ENCODE measurements at places on chromosomes 12 and 14.
A peak's percentile ranks its signal among the peaks of the same experiment; 100 is the strongest.

DNA sequence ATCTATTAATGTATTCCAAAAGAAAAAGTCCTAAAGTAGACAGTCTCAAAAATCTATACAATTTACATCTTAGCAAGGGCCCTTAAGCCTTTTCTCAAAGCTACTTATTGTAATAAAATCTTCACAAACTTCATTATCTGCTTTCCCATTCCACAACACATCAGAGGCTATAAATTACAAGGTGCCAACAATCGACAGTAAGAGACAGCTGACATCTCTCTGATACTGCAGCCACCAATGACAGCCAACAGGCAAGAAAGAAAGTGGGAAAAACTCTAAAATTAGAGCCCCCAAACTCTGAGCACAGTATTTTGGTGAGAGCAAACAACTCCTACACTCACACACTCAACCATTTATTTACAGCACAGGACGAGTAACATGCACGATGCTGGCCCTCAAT lies 2.2 kb downstream of the ANGEL1 start:
- DNase-seq: no peak

DNA sequence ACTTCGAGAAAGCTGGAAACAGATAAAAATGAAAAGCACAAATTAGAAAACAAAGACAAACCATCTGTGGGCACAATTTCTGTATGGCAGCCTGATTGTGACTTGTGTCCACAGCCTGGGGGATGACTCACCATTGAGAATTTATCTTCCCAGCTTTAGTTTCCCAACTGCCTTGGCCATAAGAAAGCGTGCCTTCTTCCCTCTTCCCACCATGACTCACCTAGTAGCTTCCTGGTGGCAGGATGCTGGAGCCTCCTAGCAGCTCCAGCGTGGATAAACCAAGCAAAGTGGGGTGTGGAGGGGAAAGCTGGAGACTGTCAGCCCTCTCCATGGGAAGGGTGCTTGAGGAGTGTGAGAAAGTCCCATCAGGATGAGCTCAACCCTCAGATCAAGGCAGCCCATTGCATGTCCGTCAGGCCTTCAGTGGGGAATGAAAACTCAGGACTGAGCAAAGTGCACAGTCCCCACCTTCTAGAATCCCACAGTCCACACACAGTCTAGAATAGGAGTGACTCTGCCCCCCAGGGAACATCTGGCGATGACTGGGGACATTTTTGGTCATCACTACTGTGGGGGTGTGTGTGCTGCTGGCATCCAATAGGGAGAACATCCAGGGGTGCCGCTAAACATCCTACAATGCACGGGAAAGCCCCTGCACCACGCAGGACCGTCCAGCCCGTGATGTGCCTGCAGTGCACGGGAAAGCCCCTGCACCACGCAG lies 22.4 kb upstream of the SERPINA6 start:
- DNase-seq: peak; percentile 87

DNA sequence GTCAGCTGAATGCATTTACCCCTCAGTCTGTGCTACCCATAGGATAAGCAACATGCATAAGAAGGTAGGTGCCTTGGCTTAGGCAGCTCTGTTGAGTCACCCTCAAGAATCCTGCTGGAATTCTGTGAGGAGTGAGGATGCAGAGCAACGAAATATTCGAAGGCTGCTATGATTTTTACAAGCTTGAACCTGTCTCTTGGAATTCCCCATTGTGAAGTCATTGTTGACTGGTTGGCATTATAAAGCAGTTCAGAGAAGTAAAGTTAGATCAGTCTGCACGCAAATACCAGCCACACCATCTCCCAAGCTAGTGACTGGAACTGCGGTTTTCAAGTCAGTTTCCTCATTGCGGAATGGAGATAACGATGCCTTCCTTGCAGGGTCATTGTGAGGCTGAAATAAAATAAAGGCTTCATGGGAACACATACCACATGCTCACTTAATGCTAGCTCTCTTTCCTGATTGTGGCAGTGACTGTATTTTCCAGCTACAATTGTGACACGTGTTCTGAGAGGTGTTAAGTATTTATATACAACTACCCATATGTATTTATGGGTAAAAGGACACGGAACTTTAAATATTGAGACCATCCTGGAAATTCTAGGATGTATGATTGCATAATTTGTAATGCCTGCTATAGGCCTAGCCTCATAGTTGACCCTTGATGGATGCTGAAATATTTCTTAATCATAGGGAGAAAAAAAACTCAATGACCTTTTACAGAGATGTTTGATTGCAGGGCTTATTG lies 96.7 kb downstream of the ETV6 start:
- peak; percentile 78 for DNase-seq

DNA sequence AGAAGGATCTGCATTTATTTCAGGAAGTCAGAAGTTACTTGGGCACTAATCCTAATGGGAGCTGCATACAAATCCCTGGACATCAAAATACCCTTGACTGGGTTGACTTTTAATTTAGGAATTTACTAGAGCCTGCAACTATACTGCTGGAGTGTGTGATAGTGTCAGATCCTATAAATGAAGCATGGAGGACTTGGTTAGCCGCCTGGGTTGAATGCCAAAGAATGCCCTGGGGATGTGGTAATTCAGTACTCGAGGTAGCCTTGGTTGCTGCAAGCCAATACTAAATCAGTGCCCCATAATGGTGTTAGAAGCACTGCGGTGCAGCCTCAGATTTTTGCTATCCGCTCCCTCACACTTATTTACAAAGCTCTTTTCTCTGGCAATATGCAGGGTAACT lies 184.9 kb downstream of the CAPZA3 start:
- no peak for DNase-seq

All from RWPE1 (cell line).